T-helper 9 cell (primary cell): ENCODE measurements at places on chromosomes 7 and 10.

- no peak for DNase-seq
Measured at GRCh38 chr7:25732766-25733217, 419.2 kb upstream of the NFE2L3 start.

DNA sequence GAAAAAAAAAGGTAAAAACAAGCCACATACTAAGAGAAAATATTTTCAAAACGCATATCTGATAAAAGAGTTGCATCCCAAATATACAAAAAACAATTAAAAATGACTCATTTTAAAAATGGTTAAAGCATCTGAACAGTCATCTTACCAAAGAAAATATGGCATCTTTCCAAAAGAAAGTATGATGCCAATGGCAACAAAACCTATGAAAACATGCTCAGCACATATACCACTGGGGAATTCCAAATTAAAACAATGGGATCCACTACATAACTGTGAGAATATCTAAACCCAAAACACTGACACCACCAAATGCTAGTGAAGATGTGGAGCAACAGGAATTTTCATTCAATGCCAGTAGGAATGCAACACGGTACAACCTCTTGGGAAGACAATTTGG is 39.3 kb downstream of the VSTM2A start:
- DNase-seq = no peak

- DNase-seq = no peak
Measured at GRCh38 chr10:5948208-5948585, 29.1 kb downstream of the IL15RA start.

DNA sequence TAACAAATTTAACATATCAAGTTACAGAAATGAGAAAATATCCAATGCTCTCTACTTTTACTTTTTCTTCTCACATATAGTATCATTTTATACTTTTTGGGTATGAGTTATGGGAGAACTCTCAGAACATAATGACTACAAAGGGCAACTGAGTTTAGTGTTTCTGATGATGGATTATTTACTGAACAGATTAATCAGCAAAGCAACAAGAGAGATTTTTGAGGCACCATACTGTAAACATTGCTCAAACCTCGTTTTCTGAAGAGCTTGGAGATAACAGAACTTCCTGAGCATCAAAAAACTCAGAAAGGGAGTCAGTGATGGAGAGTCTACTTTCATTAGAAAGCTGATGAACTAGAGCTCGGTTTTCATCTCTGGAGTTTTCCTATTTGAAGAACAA is 84.8 kb upstream of the GSDME start:
- no peak for DNase-seq

DNA sequence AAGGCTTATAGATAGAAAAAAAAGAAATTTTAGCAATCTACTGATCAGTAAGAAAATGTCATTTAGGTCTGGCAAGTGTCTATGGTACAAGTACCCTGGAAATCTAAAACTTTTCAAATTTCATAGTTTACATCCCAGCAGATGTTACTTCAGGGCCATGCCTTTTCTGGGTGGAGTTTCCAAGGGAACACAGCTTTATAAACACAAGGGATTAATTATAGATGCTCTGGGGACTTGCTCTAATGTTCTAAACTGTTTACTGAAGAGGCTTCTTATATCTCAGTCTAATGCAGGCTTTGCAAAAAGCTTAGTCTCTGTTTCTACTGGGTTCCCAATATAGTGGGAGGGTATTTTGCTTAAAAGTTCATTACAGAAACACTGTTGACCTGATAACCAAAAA is 3.1 kb downstream of the CD36 start:
- DNase-seq = no peak

DNA sequence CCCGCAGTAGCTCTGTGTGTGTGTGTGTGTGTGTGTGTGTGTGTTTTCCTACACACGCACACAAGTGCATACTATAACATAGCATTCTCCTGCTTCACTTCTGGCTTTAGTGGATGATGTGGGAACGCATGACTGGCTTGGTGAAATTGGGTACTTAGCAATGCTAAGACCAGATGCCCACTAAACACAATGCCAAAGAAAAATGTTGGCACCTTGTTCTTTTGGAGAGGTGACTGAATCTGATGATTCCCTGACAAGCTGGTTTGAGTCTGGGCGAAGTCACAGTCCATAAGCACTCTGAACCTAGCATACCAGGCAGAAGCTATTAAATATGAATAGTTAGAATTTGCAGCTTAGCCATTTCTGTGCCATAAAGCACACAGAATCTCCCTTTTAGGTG is 68.0 kb upstream of the CDCA7L start:
- no peak for DNase-seq

DNA sequence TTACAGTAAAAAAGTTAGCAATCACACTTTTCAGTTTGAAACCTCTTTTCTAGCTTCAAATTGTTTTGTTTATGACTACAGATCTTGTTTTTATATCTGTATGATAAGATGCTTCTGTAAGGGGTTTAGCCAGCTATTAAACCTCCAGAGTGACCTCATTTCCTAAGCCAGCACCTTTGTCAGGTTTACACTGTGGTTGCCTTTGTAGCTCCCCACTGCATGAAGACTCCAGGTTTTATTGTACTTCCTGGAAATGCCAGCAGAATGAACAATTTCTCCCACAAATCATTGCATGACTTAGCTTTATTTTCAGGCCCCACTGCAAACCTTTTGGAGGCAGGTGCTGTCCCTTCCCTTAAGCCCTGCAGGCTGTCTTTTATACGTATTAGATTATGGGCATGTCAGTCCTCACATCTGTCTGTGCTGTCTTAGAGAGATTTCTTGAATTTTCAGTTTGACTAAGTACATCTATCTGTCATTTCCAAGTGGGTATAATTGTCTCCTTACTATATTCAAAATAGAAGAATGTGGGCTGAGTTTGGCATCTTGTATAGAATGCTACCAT is 8.2 kb upstream of the AGR3 start:
- no peak for DNase-seq

GRCh38 chr10:43952760-43953159 is 304.1 kb upstream of the ZNF32 start:
- DNase-seq = no peak

DNA sequence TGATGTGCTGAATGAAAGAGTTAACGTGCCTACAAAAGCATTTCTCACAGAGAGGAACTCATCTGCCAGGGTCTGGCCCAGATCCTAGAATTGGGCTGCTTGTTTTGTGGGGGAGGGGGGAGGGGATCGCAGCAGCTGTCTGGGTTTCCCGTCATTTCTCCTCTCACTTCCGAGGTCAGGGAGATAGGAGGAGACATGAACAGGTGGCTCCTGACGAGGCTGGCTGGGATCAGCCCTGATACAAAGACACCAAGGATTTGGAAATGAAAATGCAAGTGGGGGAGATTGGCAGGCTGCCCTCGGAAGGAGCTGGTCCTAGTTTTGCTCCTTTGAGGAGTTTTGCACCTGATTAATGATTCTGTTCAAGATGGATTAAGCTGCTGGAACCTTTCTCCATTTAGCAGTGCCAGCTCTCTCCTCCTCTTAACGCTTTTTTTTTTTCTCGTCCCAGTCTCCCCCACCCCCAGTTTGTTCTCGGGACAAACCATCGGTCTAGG is 86.8 kb upstream of the KMT2C start:
- DNase-seq = no peak

DNA sequence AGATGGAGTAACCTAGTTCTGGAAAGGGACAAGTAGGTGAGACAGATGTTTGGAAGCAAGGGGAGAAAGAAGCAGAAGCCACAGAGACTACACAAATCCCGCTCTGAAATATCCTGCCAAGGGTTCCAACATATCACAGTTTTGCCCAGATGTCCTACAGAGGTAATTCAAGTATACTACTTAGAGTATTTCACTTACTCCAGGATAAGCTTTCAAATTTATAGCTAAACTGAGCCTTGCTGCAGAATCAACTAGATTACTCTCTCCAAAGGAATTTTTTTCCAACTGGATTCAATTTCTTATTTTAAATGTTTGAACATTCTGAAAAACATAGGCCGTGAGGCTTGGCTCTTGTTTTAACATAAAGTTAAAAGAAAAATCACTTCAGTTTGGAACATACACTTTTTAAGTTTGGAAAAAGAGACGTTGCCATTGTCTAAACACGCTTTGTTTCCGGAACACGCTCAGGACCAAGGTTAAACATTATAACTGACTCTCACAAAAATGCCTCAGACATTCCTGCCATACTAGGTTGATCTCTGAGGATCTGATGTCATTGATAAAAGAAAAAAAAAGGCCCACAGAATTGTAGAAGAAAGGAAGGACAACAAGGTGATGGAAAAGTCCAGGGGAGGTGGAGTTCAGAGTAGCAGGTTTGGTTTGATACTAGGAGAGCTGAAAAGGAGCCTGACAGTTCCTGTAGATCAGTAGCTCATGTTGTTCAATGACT is 74.8 kb downstream of the FAM185A start:
- DNase-seq = no peak

DNA sequence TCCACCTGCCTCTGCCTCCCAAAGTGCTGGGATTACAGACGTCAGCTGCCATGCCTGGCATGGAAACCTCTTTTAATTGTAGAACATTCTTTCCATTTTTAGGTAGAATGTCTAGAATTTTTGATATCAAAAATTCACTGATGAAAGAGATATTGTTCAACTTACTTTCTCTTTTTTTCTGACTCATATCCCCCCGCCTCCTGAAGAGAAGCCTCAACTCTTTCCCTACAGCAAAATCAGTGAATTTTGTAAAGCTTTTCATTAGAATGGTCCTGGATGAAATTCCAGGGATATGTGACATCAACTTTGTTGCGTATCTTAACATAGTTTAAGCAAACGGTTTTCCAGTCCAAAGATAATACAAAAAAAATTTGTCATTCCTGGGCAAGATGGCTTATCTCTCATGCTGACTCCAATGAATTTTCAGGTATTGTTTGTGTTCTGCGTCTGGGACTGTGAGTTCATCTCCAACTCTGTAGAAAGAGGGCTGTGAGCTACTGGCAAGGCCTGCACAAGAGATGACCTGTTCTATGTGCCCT is 256.8 kb downstream of the BMPER start:
- DNase-seq = no peak

DNA sequence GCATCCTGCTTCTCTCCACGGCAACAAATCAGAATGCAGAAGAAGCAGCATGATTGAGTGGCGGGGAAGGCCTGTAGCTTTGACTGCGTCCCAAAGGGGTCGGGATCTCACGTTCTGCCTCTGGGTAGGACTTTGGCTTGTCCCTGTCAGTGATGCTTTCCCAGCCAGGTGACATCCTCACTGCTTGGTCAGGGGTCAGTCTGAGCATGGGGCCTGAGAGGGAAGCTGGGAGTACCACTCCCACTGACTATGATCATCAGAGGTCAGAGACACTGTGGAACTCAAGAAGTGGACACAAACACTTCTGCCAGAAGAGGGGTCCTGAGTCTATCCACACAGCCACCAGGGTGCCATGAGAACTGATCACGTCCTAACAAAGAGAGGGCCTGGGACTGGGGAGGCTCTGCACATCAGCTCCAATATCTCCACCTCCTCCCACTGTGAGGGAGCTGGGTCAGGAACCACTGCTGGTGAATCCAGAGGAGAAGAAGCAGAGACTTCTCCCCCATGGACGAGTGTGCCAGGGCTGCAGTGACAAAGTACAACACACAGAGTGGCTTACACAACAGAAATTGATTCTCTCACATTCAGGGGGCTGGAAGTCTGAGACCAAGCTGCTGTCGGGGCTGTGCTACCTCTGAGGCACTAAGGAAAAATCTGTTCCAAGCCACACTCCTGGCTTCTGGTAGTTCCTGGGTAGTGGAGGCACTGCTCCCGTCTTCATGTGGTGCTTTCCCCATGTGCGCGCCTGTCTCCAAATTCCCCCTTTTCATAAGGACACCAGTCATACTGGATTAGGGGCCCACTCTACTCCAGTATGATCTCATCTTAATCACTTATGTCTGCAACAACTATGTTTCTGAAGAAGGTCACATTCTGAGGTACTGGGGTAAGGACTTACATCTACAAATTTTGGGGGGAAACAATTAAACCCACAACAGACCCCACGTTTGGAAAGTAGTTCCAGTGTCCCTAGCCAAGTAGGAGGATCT is 131.1 kb downstream of the CYP26A1 start:
- no peak for DNase-seq

DNA sequence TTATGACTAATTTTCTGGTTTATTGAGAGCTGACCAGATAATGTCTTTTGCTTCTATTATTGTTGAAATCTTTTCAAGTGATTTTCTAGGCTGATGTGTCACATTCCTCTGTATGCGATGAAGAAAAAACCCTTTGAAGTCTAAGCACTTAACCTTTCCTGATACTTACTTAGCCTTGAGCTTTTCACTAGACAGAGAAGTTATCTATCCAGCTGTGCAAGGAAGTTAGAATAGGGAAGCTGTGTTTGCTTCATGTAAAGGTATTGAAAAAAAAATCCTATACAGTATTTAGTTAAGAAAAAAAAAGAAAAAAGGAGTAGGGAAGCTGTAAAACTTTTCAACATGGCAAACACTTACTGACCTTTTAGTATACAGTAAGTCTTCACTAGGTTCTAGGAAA is 117.6 kb upstream of the DNAJB12 start:
- DNase-seq = no peak

- no peak for DNase-seq
Measured at GRCh38 chr10:132786476-132786883, 533 bp upstream of the NKX6-2 start.

DNA sequence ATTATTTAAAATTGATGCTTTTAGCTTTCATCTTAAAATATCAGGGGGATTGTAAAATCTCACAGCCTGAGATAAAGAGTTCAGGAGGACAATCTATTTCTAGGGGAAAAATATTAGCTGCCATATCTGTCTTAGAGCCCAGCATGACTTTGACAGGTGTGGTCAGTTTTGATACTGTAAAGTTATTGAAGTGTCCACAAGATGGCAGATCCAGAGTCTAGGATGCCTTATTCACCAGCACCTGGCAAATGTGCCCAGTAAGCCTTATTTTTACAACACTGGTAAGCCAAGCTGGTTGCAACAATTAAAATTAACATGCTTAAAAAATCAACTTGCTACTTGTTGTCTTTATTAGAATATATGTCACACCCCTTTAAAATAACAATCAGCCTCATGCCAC is 579.3 kb downstream of the SH2D4B start:
- no peak for DNase-seq

DNA sequence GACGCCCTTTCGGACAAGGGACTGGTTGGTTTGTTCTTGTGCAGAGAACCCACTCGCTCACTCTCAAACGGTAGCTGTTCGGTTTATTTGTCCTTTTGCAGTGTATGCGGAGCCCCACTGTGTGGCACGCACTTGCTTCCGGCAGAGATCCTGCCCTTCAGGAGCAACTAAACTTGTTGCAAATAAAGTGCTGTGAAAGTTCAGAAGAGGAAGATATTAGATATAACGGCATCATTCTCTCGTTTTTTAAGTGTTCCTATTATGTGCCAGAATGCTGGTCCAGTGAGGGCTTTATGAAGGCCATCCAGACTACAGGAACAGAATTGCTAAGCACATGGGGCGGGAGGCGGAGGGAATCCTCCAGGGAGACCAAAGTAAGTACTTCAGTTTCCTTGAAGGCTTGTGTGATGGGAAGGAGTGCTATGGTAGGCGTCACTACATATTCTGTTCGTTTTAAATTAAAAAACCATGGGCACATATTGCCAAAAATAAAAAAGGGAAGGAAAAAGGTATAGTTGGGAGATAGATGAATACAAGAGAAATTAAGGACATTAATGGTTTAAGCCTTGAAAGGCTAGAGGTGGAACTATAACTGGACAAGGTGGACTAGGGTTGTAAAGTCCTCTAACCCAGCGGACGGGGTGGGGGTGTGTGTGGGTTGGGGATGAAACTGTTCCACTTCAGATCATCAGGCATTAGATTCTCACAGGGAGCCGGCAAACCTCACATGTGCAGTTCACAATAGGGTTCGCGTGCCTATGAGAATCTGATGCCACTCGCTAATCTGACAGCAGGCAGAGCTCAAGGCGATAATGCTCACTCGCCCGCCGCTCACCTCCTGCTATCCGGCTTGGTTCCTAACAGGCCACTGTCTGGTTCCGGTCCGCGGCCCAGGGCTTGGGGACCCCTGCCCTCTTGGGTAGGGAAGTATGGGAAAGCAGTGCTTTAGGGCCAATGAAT is 704 bp upstream of the ERLIN1 start:
- DNase-seq = no peak
